NCI-H1436 treated with DMSO at 0.1 percent for 48 hours (cell line): ENCODE measurements at places on chromosomes 12 and 14.

DNA sequence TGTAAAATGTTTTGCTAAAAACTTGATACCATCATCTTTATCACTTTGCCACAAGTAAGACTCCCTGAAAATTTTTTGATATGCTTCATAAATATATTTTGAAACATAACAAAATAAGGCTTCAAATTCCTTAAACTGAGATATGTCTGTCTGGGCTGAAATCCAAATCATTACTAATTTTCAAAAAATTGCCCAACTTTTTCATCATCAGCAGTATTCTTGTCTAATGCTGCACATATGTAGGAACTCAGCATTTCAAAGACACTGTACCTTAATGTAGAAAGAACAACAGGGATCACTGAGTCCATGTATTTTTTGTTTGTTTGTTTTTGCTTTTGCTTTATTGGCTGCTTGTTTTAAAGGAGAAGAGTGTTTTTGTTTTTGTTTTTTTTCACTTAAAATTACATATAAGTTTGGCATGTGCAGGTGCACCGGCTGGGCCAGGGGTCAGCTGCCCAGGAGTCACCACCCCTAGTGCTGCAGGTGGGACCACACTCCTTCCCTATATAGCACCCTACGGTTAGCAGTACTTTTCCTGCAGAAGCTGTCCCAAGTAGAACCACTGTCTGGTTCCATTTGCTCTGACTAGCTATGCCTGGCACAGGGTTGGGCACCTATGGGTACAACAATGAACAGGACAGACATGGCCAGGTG lies 231.2 kb downstream of the PIK3C2G start:
- no peak for DNase-seq

GRCh38 chr14:31435276-31435675 lies 14.9 kb upstream of the HEATR5A start:
- DNase-seq = no peak

- no peak for DNase-seq
These were observed at the start of gene ARID2 for GRCh38 chr12:45729233-45730083. Gene ARID2 (plus strand): TSS chr12:45729706. CDS start chr12:45729837, 131 bp downstream.

DNA sequence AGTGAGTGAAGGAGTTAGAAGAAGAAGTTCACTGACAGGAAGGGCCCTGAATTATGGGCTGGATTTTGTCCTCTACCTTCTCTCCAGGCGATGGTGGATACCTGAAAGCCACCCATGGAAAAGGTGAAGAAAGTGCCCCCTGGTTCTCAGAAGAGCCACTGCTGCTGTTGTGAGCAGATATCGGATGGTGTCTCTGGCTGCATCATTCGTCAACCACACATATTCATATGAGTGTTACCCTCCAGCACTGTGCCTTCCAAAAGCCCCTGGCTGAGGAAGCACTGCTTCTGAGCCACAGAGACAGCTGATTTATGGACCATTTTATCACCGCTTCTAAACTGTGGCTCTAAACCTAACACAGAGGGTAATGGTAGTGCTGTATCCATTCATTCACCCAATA lies 2.0 kb upstream of the ACTN1 start:
- DNase-seq = no peak

GRCh38 chr12:101490286-101490920 lies 15.3 kb downstream of the SPIC start:
- DNase-seq = no peak
